PC-9 (cell line): ENCODE measurements at places on chromosomes 12 and 14. TPM values are rescaled to one million over a fixed set of nuclear protein-coding genes. Genes with fewer than 3 reads are reported as not detected.

GRCh38 chr12:73863546-73863945 lies 674.1 kb upstream of the ATXN7L3B start:
- H3K36me3 ChIP-seq = no peaks in the 10 kb centered on the region
- H3K27ac ChIP-seq = no peak overlapping the region
- no peak for DNase-seq
- H3K4me3 ChIP-seq = no peak overlapping the region

Gene GPR84
- total RNA-seq = not detected in 2 replicates

GRCh38 chr12:94326727-94327126 lies 132.9 kb downstream of the CEP83 start:
- H3K4me3 ChIP-seq = no peak overlapping the region
- H3K4me1 ChIP-seq = no peaks in the 10 kb centered on the region
- no peaks in the 10 kb centered on the region for H3K27me3 ChIP-seq
- no peak for DNase-seq
- H3K36me3 ChIP-seq = no peaks in the 10 kb centered on the region; the same call in 1 of the 2 replicates

Gene KLRK1
- total RNA-seq = not detected in 2 replicates

Gene AQP2
- total RNA-seq = not detected in 2 replicates

DNA sequence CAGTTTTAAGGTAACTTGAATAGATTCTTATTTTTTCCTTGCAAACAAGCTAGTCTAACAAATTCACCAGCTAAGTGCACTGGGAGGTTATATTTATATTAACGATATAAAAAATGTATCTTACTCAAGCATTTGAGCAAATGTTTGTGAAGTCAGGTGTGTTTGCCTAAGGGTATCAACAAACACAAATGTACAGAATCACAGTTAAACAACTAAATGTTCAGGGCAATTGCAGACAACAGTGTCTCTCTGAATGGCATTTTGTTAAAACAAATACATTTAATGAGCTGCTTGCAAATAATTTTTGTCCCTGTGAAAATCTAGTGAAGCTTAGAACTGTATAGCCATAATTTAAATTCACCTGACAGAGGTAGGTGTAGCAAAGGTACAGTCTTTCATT lies 28.2 kb upstream of the FLRT2 start:
- no peak overlapping the region for H3K27ac ChIP-seq
- no peaks in the 10 kb centered on the region for H3K4me1 ChIP-seq
- H3K36me3 ChIP-seq = no peaks in the 10 kb centered on the region
